Heart right ventricle (tissue), 16 donors: ENCODE measurements at places on chromosomes 12 and 14. TPM values are rescaled to one million over a fixed set of nuclear protein-coding genes. Genes with fewer than 3 reads are reported as not detected.

The KCNMB4 gene
- 1.4 TPM for total RNA-seq

The INHBC gene
- not detected for total RNA-seq

The AP5M1 gene
- total RNA-seq = 43.0 TPM

The RHEBL1 gene
- 1.9 TPM for total RNA-seq

The SMOC1 gene
- 1.6 TPM for total RNA-seq

The VWF gene
- total RNA-seq = 252 TPM

The EPS8 gene
- total RNA-seq = 25.6 TPM

The KCNA5 gene
- total RNA-seq = 3.9 TPM

The ING4 gene
- total RNA-seq = 25.2 TPM

The PRR4 gene
- 1.6 TPM for total RNA-seq

The TMEM119 gene
- 1.2 TPM for total RNA-seq

The FGF6 gene
- total RNA-seq = not detected

The LAG3 gene
- 0.17 TPM for total RNA-seq

The EML5 gene
- total RNA-seq = 0.10 TPM

The NOXRED1 gene
- 0.15 TPM for total RNA-seq

The CLEC4D gene
- total RNA-seq = not detected

The ALX1 gene
- not detected for total RNA-seq

The TSPAN19 gene
- total RNA-seq = not detected

The PRKD1 gene
- 2.1 TPM for total RNA-seq

The CCT2 gene
- 104 TPM for total RNA-seq

The FRMD6 gene
- total RNA-seq = 10.9 TPM

The TAS2R13 gene
- 0.79 TPM for total RNA-seq

The MIP gene
- total RNA-seq = not detected

The RASSF8 gene
- 32.2 TPM for total RNA-seq

The ZNF268 gene
- 11.8 TPM for total RNA-seq

The CD4 gene
- 4.1 TPM for total RNA-seq

The FAM186B gene
- total RNA-seq = 1.5 TPM

The INSM2 gene
- total RNA-seq = not detected

The SINHCAF gene
- 11.7 TPM for total RNA-seq

The RFX4 gene
- not detected for total RNA-seq

The GEMIN2 gene
- total RNA-seq = 8.7 TPM

The HOXC4 gene
- not detected for total RNA-seq

The GZMB gene
- 0.35 TPM for total RNA-seq

The C1QL4 gene
- total RNA-seq = not detected

The C12orf50 gene
- not detected for total RNA-seq

The RD3L gene
- total RNA-seq = 24.4 TPM

The TSPAN8 gene
- total RNA-seq = not detected

The TSHR gene
- not detected for total RNA-seq

The MYH6 gene
- 76.6 TPM for total RNA-seq

The RFLNA gene
- 0.49 TPM for total RNA-seq

The CCDC177 gene
- not detected for total RNA-seq

The SYNDIG1L gene
- not detected for total RNA-seq

The TTC6 gene
- not detected for total RNA-seq

The APOLD1 gene
- total RNA-seq = 14.6 TPM

The RIPK3 gene
- 3.5 TPM for total RNA-seq

The PZP gene
- total RNA-seq = 0.45 TPM

The AICDA gene
- total RNA-seq = not detected

The DNAI7 gene
- 1.8 TPM for total RNA-seq

The PCED1B gene
- 1.1 TPM for total RNA-seq

The MPHOSPH9 gene
- 29.1 TPM for total RNA-seq
